ENCODE measurements at places on chromosomes 3 and 15.

GRCh38 chr3:149371001-149371722 is 6.3 kb downstream of the TM4SF1 start:
- no peak for DNase-seq

DNA sequence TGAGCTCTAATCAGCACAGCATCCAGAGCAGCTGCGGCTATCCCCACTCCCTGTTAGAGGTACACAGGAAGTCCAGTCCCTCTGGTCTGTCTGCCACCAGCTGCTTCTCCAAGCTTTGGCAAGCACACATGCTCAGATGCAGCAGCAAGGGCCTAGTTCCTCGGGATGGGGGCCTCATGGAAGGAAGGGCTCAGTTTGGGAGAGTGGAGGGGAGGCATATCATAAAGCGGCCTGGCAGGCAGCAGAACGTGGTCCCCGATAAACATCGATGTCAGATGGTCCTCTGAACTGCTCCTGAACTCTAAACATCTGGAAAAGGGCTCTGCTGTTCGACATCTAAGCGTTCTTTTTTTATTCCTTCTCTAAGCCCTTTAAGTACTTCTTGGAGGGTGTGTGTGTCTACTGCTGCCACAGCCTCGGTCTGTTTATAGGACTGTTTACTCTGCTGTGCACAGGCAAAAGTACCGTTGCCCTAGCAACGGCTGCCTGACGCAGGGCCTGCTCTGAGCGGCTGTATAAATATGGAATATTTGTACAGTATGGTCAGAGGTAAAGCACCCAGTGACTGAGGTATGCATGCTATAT is 74.6 kb downstream of the PRICKLE2 start:
- DNase-seq, result no peak

- no peak for DNase-seq
These were observed 15.2 kb downstream of the MAGEF1 start for GRCh38 chr3:184696697-184697096.

DNA sequence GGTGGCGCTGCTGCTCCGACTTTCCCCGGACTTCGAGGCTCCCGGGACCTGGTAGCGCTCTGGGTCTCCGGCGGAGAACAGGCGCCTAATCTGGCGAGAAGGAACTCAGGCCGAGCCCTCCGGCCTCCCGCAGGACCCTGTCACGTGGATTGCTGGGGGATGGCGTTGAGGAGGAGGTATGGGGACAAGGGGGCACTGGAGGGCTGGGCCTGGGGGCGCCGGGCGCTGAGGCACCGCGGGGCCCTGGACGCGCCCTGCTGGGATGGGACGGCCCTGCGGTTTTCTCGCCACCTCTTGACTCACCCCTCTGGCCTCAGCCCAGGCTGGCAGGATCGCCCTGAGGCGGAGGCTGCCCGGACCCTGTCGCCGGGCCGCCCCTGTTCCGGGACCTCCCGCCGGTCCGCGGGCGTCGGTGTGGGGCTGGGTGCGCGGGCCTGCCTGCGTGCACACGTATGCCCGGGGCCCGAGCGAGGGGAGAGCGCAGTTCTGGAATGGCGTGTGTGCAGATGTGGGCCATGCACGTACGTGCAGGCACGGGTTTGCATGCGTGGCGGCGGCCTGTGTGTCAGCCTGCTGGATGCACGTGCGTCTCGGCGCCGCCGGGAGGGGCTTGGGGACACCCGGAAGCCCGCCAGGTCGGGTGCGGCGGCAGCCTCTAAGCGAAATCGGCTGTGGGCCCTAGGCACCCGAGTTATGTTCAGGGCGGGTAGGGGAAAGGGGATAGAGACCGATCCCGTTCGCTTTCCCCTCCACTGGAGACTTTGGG is 752 bp downstream of the C15orf39 start:
- peak; percentile 87 for DNase-seq

DNA sequence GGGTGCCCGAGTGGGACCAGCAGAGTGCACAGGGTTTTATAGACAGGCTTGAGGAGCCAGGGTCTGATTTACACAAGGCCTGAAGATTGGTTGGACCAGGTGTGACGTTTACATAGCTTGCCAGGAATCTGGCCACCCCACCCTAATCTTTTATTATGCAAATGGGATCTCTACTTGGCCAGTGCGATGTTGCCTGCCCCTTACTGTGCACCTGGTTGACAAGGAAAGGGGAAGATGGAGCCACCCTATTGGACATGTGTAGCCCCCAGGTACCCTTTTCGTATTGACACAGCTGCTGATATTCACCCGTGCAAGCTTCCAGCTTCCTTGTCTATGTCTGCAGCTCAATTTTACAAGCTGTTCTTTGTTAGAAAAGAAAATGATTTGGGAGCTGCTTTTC is 132.0 kb downstream of the ARNT2 start:
- no peak for DNase-seq

- no peak for DNase-seq
These were observed 43.7 kb downstream of the SLC12A8 start for GRCh38 chr3:125168711-125169393.

- DNase-seq, result no peak
These were observed 24.5 kb upstream of the RNF111 start for GRCh38 chr15:58962662-58963565.

GRCh38 chr3:15795651-15796308 is 2.0 kb downstream of the ANKRD28 start:
- DNase-seq, result no peak

GRCh38 chr15:70098461-70099166 is 897 bp upstream of the TLE3 start:
- DNase-seq, result peak; percentile 35

GRCh38 chr3:25235466-25235865 is 192.6 kb upstream of the RARB start:
- no peak for DNase-seq

DNA sequence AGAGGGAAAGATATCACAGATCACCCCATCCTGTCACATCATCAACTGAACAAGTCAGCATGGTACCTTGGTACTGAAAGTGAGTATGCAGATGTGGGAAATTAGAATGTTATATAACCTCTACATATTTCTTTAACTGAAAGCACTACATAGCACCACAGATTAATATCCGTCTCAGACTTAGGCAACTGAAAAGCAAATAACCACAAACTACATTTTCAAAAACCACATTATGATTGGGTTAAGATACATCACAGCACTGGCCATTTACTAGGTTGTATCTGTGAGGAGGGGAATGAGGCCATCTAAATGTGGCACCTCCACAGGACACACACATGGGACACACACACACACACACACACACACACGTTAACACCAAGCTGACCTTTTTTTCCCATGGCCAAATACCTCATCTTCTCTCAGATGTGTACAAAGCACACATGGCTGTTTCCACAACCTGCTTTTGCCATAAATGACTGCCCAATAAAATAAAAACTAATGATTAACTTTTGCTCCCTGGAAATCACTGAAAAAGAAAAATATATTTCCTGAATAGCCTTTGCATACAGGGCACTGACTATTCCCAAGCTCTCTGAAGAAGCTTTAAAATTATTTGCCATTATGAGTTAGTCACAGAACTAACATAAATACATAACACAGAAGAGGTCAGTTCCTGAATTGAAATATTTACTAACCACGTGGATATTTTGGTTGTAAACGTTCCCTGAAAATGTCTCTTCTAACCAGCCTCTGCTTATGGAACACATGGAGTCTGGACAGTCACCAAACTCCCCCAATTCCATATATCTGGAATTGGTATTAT is 60.1 kb downstream of the SUMF1 start:
- DNase-seq, result no peak

- no peak for DNase-seq
These were observed 457.7 kb upstream of the THRB start for GRCh38 chr3:24952388-24952787.

GRCh38 chr3:51642462-51642861 is 28.6 kb upstream of the TEX264 start:
- no peak for DNase-seq

GRCh38 chr3:108486338-108486737 is 24.1 kb downstream of the MYH15 start:
- no peak for DNase-seq

DNA sequence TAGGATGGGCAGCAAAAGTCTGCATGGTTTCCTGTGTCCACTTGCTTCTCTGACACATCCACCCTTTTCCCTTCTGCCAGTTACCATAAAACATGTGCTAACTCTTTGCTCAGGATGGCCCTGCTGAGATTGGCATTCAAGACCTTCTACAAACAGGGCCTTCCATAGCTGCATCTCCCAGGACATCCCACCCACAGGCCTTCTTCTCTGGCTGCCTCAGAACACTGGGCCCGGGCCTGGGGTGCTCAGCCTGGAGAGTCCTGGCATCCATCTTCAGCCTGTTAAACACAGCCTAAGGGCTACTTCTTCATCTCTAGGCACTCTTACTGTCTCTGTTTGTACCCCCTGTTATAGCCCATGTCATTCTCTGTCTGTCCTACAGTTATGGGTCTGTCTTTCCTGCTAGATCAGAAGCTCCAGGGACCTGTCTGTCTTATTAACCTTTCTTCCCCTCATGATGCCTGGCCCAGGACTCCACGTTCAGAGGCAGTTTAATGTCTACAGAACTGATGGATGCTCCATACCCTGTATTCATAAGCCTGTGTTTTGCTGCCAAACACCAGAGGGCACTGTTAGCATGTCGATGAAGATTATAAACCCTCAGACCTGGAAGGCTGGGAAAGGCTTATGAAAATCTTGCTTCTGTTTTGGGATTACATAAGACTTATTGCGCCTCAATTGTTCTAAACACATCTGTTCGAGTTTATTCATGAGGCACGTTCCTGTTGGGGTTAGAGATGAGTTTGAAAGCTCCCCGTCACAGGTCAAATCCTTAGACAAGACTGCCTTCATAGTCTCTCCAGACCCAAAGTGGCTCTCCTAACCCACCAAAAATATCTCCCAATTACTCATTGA is 16.5 kb downstream of the SEMA3G start:
- DNase-seq, result peak; percentile 45

GRCh38 chr3:39808467-39809180 is 785 bp upstream of the MYRIP start:
- DNase-seq, result no peak

GRCh38 chr3:138003069-138003468 is 6.9 kb upstream of the CLDN18 start:
- no peak for DNase-seq

DNA sequence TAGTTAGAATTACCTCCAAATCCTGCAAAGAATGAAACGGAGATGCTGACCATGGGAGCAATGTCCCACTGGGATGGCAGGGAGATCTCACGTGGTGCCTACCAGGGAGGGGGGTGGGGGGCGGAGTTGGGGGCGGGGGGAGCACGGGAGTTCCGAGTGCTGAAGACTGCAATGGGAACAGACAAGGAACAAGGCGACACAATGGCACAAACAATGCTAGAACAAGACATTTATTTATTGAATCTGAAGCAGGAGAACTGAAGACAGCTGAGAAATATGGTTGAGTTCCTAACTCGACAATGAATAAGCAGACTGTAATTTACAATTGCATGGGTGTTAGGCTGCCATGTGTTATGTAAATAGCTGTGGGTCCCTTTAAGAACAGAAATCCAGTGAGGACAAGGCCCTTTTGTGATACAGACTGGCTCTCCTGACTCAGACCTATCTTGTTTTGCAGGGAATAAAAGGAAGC is 91.2 kb downstream of the AQP9 start:
- no peak for DNase-seq

DNA sequence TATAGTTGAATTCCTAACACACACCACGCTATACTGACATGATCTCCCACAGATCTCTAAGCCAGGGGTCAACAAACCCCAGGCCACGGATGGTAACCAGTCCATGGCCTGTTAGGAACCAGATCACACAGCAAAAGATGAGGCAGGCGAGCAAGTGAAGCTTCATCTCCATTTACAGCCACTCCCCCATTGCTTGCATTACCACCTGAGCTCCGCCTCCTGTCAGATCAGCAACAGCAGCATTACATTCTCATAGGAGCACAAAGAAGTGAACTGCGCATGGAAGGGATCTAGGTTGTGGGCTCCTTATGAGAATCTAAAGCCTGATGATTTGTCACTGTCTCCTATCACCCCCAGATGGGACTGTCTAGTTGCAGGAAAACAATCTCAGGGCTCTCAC is 2.7 kb downstream of the PDCD7 start:
- DNase-seq, result no peak

- DNase-seq, result no peak
These were observed 36.7 kb upstream of the ARHGEF3 start for GRCh38 chr3:56838448-56838847.

DNA sequence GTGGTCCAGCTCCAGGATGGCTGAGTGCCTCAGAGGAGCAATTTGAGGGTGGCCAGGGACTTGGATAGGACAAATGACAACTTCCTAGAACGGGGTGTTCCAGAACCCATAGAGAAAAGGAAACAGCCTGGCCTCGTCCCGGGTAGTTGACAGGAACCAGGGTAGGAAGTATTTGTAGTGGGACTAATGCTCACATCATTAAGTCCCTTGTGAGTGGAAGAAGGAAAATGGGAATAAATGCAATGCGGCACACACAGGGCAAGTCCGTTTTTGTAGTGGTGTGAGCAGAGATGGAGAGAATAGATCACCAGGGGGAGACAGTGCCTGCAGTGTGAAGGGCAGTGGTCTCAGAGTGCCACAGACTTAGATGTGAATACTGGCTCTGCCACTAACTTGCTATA is 19.6 kb downstream of the TIMP4 start:
- peak; percentile 24 for DNase-seq

DNA sequence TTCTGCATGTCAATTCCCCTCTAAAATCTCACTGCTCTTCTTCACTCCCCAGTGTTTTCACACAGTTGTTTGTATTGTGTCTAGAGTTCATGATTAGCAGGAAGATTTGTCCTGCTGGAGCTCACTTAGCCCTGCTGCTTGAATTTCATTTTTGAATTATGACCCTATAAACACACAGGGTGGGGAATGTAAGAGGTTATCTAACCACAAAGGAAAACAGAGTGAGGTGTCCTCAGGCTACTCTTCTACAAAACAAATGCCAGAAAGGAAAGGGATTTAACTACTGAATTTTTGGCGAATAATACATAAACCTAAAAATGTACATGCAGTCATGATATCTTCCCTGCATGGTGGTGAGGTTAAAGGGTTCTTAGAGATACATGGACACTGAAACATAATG is 215.1 kb upstream of the CNTN4 start:
- no peak for DNase-seq

GRCh38 chr3:9784965-9785364 is 7.3 kb downstream of the TADA3 start:
- DNase-seq, result no peak

DNA sequence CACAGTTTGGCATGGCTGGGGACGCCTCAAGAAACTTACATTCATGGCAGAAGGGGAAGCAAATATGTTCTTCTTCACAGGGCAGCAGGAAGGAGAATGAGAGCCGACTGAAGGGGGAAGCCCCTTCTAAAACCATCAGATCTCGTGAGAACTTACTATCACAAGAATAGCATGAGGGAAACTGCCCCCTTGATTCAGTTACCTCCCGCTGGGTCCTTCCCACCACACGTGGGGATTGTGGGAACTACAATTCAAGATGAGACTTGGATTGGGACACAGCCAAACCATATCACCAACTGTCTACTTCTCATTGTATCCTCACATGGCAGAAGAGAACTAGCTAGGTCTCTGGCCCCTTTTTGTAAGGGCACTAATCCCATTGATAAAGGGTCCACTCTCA is 30.5 kb downstream of the CCDC32 start:
- DNase-seq, result no peak

GRCh38 chr3:32420126-32421038 is 28.7 kb downstream of the CMTM7 start:
- DNase-seq, result peak; percentile 44
